ENCODE measurements at places on chromosomes 4 and X.

GRCh38 chrX:18931972-18932371 is 51.9 kb downstream of the PHKA2 start:
- DNase-seq: no peak

- no peak for DNase-seq
Measured at GRCh38 chrX:16096141-16096540, 27.2 kb upstream of the GRPR start.

DNA sequence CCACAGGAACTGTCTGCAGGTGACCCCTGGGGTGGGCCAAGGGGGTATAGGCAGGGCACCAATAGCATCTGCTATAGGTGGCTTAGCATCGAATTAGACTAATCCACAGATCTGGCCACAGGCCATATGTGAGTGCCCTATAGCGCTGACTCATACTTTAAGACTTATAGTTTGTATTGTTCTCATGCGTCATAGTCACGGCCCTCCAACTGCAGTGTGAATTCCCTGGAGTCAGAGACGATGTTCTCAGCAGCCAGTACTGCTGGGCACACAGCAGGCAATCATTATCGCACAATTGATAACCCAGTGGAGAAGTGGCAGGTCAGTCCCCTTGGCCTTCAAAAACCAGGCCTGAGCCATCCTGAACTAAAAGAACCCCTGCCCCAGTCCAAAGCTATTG is 58.1 kb downstream of the ADGRG2 start:
- no peak for DNase-seq

DNA sequence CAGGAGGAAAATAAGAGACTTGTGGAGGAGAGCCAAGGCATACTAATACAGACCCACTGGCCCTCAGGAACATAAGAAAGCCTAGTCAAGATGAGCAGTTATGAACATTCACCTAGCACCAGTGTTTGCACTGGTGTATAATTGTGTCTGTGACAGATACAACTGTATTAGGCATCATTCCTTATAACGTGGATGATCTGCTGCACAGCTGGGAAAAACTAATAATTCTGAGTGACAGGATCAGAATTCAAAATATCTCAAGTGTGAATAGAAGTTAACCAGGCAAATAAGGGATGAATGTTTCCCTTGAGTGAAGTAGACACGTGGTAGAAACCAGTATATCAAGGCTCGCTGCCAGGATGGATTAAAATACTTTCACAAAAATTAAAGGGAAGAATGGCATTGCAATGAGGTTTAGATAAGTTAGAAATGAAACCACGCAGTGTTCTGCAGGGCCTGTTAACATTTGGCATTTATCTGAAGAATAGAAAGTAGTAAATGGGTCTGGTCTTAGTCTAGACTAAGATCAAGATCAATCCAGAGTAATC is 325.9 kb downstream of the EPHA5 start:
- no peak for DNase-seq

- no peak for DNase-seq
Measured at GRCh38 chr4:167939863-167940616, 152.3 kb upstream of the ANXA10 start.

DNA sequence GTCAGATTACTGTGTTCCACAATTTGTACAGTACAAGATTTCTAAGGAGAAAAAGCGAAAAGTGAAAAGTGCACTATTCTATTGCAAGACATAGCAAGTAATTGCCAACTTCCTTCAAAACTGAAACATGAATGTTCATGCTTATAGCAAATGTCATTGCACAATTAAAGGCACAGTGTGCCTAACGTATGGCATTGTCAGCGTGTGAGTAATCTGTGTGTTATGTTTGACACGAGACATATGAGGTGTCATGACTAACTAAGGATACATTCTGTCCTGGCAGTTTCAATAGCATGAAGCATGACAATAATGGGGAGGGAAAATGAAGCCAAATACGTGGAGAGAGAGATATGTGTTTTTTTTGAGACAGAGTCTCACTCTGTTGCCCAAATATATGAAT is 33.6 kb upstream of the TBC1D9 start:
- no peak for DNase-seq

GRCh38 chrX:113962343-113962742 is 621.5 kb upstream of the HTR2C start:
- DNase-seq: no peak

GRCh38 chrX:79477691-79478090 is 110.6 kb upstream of the ITM2A start:
- no peak for DNase-seq

GRCh38 chr4:81512757-81513501 is 41.2 kb upstream of the RASGEF1B start:
- DNase-seq: no peak

DNA sequence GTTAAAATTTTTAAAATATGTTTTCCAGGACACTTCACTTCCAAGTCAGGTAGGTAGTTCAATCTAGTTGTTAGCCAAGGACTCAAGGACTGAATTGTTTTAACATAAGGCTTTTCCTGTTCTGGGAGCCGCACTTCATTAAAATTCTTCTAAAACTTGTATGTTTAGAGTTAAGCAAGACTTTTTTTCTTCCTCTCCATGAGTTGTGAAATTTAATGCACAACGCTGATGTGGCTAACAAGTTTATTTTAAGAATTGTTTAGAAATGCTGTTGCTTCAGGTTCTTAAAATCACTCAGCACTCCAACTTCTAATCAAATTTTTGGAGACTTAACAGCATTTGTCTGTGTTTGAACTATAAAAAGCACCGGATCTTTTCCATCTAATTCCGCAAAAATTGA is 49.7 kb downstream of the XIAP start:
- no peak for DNase-seq

DNA sequence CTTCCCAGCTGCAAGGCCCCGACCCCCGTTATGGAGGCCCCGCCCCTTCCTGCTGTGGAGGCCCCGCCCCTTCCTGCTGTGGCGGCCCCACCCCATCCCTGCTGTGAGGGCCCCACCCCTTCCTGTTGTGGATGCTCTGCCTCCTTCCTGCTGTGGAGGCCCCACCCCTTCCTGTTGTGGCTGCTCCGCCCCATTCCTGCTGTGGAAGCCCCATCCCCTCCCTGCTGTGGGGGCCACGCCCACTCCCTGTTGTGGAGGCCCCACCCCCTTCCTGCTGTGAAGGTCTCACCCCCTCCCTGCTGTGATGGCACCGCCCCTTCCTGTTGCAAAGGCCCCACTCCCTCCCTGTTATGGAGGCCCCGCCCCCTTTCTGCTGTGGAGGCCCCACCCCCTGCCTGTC is 104.9 kb upstream of the PSAPL1 start:
- no peak for DNase-seq

DNA sequence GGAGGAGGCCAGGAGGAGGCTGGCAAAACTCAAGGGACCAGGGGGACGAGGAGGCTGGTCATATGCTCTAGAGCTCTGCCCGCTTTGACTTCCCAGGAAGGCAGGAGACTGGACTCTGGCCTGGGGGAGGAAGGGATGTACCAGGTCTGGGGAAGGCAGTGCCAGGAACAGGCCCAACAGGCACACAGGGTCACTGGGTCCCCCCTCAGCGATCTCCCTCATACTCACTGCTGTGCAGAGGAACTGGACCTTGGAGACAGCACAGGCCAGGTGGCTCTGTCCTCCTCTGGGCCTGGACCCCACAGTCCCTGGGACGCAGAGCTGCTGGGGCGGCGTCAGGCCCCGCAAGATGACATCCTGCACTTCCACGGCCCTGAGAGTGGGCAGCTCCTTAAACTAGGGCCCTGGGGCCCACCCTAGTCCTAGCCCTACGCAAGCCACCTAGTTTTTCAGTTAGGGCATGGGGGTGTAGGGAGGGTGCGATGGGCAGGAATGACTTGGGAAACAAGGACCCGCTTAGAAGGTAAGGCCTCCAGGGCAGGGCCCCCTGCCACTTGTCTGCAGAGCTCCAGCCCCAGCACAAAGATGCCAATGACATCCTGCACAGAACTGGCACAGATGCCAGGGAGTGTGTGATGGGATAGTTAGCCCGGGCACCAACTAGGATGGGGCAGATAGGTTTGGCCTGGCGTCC is 59.5 kb downstream of the HTRA3 start:
- DNase-seq: no peak
